ENCODE measurements at places on chromosomes 6 and 20. TPM values are rescaled to one million over a fixed set of nuclear protein-coding genes. Genes with fewer than 3 reads are reported as not detected.

The HLA-F gene
- total RNA-seq = 560 TPM

DNA sequence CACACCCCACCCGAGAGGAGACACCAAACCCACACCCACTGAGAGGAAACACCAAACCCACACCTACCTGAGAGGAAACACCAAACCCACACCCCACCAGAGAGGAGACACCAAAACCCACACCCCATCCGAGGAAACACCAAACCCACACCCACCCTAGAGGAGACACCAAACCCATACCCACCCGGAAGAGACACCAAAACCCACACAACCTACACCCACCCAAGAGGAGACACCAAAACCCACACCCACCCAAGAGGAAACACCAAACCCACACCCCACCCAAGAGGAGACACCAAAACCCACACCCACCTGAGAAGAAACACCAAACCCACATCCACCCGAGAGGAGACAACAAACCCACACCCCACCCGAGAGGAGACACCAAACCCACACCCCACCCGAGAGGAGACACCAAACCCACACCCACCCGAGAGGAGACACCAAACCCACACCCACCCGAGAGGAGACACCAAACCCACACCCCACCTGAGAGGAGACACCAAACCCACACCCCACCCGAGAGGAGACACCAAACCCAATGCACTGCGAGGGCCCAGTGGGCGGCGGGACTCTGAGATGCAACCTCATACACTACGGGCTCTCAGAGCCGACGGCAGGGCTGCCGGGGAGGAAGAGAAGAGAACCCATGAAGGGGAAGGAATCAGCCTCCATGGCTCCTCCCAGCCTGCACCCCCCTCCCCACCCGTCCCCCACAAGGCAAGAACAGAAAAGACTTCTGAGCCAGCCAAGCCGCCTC lies 83.3 kb downstream of the TAF4 start:
- H3K4me3 ChIP-seq = no peak overlapping the region
- peaks cover 25% of the 10 kb centered on the region for H3K36me3 ChIP-seq
- H3K27me3 ChIP-seq = no peaks in the 10 kb centered on the region
- H3K27ac ChIP-seq = peak overlapping the region; percentile 29
- H3K4me1 ChIP-seq = peaks cover 17% of the 10 kb centered on the region
- DNase-seq = no peak

- DNase-seq = no peak
- no peak overlapping the region for H3K27ac ChIP-seq
- no peak overlapping the region for H3K4me3 ChIP-seq
Observed at GRCh38 chr6:37634238-37634826, 63.4 kb downstream of the MDGA1 start.

DNA sequence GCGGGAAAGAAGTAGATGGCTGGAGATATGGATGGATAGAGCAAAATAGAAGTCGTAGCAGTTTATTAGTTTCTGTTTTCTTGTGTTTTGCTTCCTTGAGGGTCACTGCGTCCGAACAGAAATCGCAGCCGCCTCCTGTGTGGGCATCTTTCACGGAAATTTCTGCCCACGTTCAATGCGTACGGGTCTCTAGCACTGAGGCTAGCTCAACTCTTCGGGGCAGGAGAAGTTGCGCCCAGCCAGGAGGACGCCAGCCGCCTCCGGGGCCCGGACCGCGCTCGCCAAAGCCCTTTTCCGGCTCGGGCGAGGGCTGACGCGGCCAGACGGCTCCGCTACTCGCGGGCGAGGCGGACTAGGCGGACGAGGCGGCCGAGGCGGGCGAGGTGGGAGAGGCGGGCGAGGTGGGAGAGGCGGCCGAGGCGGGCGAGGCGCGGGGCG lies 814 bp downstream of the TFAP2B start:
- peaks cover 5% of the 10 kb centered on the region for H3K4me1 ChIP-seq
- no peak overlapping the region for H3K27ac ChIP-seq
- H3K4me3 ChIP-seq = no peak overlapping the region
- no peaks in the 10 kb centered on the region for H3K36me3 ChIP-seq
- peaks cover 63% of the 10 kb centered on the region for H3K27me3 ChIP-seq

The MAFB gene
- 3.3 TPM for total RNA-seq

The NMBR gene
- total RNA-seq = not detected

GRCh38 chr6:15754035-15754705 lies 91.3 kb upstream of the DTNBP1 start:
- no peak overlapping the region for H3K4me3 ChIP-seq
- DNase-seq = no peak
- H3K27me3 ChIP-seq = no peaks in the 10 kb centered on the region

DNA sequence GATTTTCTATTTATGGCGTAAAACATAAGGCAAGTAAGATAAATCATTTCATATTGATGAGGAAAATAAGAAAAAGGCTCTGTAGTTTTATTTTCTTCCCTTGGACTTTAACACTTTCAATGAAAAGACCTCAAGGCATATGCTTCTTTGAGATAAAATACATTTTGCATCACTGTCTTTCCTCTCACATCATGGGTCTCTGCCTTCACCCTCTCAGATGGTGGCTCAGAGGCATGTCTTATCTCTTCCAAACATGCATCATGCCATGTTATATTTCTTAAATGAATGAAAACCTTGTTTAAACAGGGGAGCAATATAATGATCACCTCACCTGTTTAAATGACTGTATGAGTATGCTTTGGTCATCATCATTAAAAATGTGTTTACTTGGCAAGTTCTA lies 59.3 kb downstream of the PRL start:
- H3K27me3 ChIP-seq = no peaks in the 10 kb centered on the region
- no peaks in the 10 kb centered on the region for H3K4me1 ChIP-seq
- no peak for DNase-seq
- H3K27ac ChIP-seq = no peak overlapping the region

- H3K4me1 ChIP-seq = no peaks in the 10 kb centered on the region
- no peak overlapping the region for H3K27ac ChIP-seq
- DNase-seq = no peak
- H3K36me3 ChIP-seq = no peaks in the 10 kb centered on the region
Observed at GRCh38 chr6:130394246-130394645, 28.4 kb downstream of the TMEM200A start.

GRCh38 chr20:24732599-24732998 lies 216.5 kb upstream of the CST7 start:
- H3K36me3 ChIP-seq = no peaks in the 10 kb centered on the region
- H3K27ac ChIP-seq = no peak overlapping the region
- H3K4me1 ChIP-seq = no peaks in the 10 kb centered on the region
- no peaks in the 10 kb centered on the region for H3K27me3 ChIP-seq

DNA sequence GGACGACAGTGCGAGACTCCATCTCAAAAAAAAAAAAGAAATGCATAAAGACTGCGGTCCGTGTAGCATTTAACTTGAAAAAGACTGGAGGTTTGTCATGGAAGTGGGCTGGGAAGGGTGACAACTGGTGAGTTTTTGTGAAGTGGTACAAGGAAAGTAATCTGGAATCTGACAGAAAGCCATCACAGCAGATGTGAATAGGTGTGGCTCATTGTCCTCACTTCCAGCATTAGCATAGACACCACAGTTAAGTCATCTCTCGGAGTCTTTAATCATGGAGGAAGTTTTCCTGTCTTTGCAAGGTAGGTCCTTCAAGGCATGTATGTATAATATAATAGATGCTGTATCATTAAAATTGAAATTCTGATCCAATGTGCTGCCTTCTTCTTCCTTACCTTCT lies 453.2 kb downstream of the TFAP2A start:
- H3K4me3 ChIP-seq = no peak overlapping the region
- no peak for DNase-seq
- H3K36me3 ChIP-seq = no peaks in the 10 kb centered on the region
- H3K27ac ChIP-seq = no peak overlapping the region
- H3K4me1 ChIP-seq = no peaks in the 10 kb centered on the region

All from CD4-positive, alpha-beta T cell (primary cell).